ENCODE measurements at places on chromosomes 13 and 19.
A peak's percentile ranks its signal among the peaks of the same experiment; 100 is the strongest.

- no peak for DNase-seq
- H3K4me1 ChIP-seq = no peaks in the 10 kb centered on the region
- H3K27ac ChIP-seq = no peak overlapping the region
- H3K27me3 ChIP-seq = no peaks in the 10 kb centered on the region
- no peaks in the 10 kb centered on the region for H3K36me3 ChIP-seq
- no peak overlapping the region for H3K4me3 ChIP-seq
Observed at GRCh38 chr13:53174545-53174944, 145.9 kb downstream of the OLFM4 start.

- DNase-seq = no peak
- H3K27me3 ChIP-seq = no peaks in the 10 kb centered on the region
- no peaks in the 10 kb centered on the region for H3K36me3 ChIP-seq
- H3K4me3 ChIP-seq = no peak overlapping the region
Observed at GRCh38 chr13:80477661-80478443, 136.9 kb upstream of the SPRY2 start.

GRCh38 chr13:89806594-89806993 lies 1540.9 kb upstream of the MIR17HG start:
- H3K27me3 ChIP-seq = no peaks in the 10 kb centered on the region
- no peak overlapping the region for H3K4me3 ChIP-seq
- no peak overlapping the region for H3K27ac ChIP-seq

- H3K36me3 ChIP-seq = no peaks in the 10 kb centered on the region
- no peak overlapping the region for H3K27ac ChIP-seq
- DNase-seq = no peak
- H3K4me3 ChIP-seq = no peak overlapping the region
- no peaks in the 10 kb centered on the region for H3K27me3 ChIP-seq
Observed at GRCh38 chr13:105863300-105863920, 672.1 kb downstream of the EFNB2 start.

DNA sequence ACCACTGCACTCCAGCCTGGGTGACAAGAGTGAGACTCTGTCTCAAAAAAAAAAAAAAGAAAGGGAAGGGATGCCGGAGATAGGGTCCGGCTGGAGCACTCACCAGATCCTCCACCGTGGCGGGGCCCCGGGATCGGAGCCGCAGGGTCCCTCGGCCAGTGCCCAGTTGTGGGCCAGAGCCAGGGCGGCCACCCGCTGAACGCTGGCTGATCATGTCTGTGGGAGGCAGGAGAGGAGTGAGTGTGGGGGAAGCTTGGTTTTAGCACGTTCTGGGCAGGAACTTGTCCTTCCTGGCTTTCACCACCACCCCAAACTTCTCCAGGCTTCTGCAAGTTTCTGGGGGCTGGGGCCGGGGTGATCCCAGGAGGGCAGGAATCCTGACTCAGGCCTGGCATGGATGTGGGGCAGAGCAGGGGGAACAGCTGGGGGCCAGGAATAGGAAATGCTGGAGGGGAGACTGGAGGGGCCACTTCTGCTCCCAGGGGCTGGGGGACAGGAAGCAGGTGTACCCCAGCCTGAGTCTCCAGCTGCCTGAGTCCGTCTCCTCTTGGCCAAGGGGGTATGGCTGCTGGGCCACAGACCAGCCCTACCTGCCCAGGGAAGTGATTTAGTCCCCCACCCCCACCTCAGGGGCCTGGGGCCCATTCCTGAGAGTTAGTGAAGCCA lies 4.3 kb upstream of the PTGER1 start:
- H3K4me1 ChIP-seq = no peaks in the 10 kb centered on the region
- no peak overlapping the region for H3K4me3 ChIP-seq
- no peak overlapping the region for H3K27ac ChIP-seq
- H3K36me3 ChIP-seq = peaks cover 3% of the 10 kb centered on the region
- DNase-seq = no peak

GRCh38 chr19:45761714-45762113 lies 7.3 kb downstream of the SIX5 start:
- DNase-seq = no peak
- no peaks in the 10 kb centered on the region for H3K4me1 ChIP-seq
- no peak overlapping the region for H3K4me3 ChIP-seq
- peaks cover 2% of the 10 kb centered on the region for H3K27me3 ChIP-seq
- H3K36me3 ChIP-seq = no peaks in the 10 kb centered on the region

DNA sequence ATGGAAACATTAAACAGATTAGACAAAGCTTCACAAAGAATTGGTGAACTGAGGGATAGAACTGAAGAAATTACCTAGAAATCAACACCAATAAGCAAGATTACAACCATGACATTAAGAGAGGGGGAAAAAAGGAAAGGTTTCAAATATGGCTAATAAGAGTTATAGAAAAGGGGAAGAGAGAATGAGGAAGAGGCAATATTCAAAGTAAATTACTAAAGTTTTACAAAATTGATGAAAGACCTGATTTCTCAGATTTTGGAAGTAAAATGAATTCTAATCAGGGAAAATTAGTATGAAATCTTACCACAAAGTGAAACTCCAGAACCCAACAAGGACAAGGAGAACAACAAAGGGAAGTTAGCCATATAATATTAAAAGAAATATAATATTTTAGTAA lies 187.4 kb downstream of the NBEA start:
- no peaks in the 10 kb centered on the region for H3K4me1 ChIP-seq
- H3K4me3 ChIP-seq = no peak overlapping the region
- no peak overlapping the region for H3K27ac ChIP-seq
- H3K27me3 ChIP-seq = no peaks in the 10 kb centered on the region
- no peaks in the 10 kb centered on the region for H3K36me3 ChIP-seq
- no peak for DNase-seq

GRCh38 chr19:16449330-16449961 lies 22.3 kb downstream of the EPS15L1 start:
- no peaks in the 10 kb centered on the region for H3K4me1 ChIP-seq
- H3K27me3 ChIP-seq = no peaks in the 10 kb centered on the region
- H3K27ac ChIP-seq = peak overlapping the region; percentile 60
- no peak overlapping the region for H3K4me3 ChIP-seq
- H3K36me3 ChIP-seq = no peaks in the 10 kb centered on the region

GRCh38 chr13:44149821-44150220 lies 223.8 kb upstream of the SERP2 start:
- DNase-seq = no peak
- H3K27ac ChIP-seq = no peak overlapping the region
- H3K36me3 ChIP-seq = no peaks in the 10 kb centered on the region
- no peaks in the 10 kb centered on the region for H3K4me1 ChIP-seq
- no peak overlapping the region for H3K4me3 ChIP-seq

DNA sequence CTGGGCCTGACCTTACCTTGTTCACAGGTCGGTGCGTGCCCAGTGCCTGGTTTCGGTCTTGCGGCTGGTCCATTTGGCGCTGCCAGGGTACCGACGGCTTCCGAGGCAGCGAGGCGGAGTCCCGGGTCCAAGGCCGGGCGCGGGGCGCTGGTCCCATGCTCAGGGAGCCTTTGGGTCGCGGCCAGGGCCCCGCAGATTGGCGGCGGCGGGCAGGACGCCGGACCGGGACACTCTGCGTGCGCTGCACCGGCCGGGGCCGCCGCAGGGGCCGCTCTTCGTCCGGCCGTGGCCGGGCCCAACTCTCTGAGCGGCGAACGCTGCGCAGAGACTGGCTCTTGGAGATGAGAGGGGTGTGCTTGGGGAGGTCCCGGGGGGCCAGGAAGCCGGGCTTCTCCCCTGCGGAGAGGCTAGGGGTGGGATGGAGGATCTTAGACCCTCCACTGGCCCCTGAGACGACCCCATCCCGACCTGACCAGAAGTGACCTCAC lies 3.4 kb upstream of the WIZ start:
- H3K27ac ChIP-seq = no peak overlapping the region
- H3K36me3 ChIP-seq = peaks cover 34% of the 10 kb centered on the region
- H3K4me1 ChIP-seq = peaks cover 54% of the 10 kb centered on the region
- no peak overlapping the region for H3K4me3 ChIP-seq
- H3K27me3 ChIP-seq = no peaks in the 10 kb centered on the region

DNA sequence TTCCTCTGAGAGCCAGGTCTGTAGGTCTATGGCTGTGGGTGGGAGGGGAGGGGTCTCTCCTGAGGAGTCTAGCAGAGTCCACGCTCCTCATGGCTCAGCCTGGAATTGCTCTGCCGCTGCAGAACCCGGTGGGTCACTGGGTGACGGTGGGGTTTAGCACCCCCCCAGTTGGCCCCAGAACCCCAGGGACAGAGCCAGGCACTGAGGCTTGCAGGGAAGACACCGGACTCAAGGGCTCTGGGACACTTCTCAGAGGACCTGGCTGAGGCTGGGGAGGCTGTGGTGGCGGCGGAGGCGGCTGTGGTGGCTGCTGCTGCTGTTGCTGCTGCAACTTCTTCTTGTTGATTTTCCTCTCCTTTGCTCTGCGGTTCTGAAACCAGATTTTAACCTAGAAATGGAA lies 6.1 kb downstream of the CDX2 start:
- no peak overlapping the region for H3K4me3 ChIP-seq
- H3K4me1 ChIP-seq = peaks cover 26% of the 10 kb centered on the region
- H3K27ac ChIP-seq = no peak overlapping the region
- H3K36me3 ChIP-seq = no peaks in the 10 kb centered on the region
- DNase-seq = no peak

DNA sequence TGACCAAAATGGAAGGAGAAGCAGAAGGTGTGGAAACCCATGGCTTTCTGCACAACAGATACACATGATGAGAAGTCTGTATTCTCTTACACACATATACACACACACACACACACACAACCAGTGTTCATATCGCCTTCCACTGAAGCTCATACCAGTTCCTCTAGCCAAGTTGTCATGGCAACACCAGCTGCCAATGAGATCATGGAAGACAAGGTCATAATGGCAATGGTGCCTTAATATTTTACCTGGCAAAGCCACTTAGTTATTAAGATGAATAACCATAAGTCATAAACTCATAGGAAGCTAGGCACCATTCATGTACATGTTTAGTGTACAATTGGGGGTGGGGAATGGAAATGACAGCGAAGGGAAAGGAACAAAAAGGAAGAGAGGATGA lies 2.6 kb upstream of the DHRS12 start:
- peaks cover 4% of the 10 kb centered on the region for H3K36me3 ChIP-seq
- no peaks in the 10 kb centered on the region for H3K27me3 ChIP-seq
- no peak for DNase-seq
- H3K4me1 ChIP-seq = peaks cover 40% of the 10 kb centered on the region

- H3K27ac ChIP-seq = no peak overlapping the region
- H3K4me3 ChIP-seq = no peak overlapping the region
- H3K36me3 ChIP-seq = no peaks in the 10 kb centered on the region
- peaks cover 20% of the 10 kb centered on the region for H3K27me3 ChIP-seq
Observed at GRCh38 chr19:54262066-54262465, 5.0 kb upstream of the LILRB5 start.

DNA sequence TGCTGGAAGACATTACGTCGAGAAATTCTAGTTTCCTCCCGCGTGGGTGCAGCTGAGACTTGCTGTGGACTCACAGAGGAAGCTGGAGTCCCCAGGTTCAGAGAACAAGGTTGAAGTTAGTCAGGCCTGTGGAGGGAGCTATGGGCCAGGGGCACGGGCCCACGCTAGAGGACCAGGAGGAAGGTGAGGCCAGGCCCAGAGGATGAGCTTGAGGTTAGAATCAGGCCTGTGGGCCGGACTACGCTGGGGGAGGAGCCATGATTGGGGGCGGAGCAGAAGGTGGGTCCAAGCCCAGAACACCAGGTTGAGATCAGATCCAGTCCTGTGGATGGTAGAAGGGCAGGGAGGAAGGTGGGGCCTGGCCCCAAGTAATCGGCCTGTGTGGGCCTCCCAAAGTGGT lies 32.6 kb downstream of the ZNF846 start:
- H3K27me3 ChIP-seq = no peaks in the 10 kb centered on the region
- H3K4me1 ChIP-seq = no peaks in the 10 kb centered on the region
- H3K4me3 ChIP-seq = no peak overlapping the region
- no peak for DNase-seq
- no peak overlapping the region for H3K27ac ChIP-seq
- H3K36me3 ChIP-seq = peaks cover 3% of the 10 kb centered on the region

- peaks cover 2% of the 10 kb centered on the region for H3K36me3 ChIP-seq
- DNase-seq = no peak
- H3K27ac ChIP-seq = peak overlapping the region; percentile 60
- peaks cover 36% of the 10 kb centered on the region for H3K4me1 ChIP-seq
- peak overlapping the region; percentile 62 for H3K4me3 ChIP-seq
Observed at GRCh38 chr19:6278740-6279619, 795 bp downstream of the MLLT1 start.

- H3K4me1 ChIP-seq = peaks cover 55% of the 10 kb centered on the region
- no peak for DNase-seq
- peak overlapping the region; percentile 27 for H3K4me3 ChIP-seq
- H3K36me3 ChIP-seq = no peaks in the 10 kb centered on the region
Observed at GRCh38 chr19:6891761-6892385, 4.5 kb downstream of the ADGRE1 start.

DNA sequence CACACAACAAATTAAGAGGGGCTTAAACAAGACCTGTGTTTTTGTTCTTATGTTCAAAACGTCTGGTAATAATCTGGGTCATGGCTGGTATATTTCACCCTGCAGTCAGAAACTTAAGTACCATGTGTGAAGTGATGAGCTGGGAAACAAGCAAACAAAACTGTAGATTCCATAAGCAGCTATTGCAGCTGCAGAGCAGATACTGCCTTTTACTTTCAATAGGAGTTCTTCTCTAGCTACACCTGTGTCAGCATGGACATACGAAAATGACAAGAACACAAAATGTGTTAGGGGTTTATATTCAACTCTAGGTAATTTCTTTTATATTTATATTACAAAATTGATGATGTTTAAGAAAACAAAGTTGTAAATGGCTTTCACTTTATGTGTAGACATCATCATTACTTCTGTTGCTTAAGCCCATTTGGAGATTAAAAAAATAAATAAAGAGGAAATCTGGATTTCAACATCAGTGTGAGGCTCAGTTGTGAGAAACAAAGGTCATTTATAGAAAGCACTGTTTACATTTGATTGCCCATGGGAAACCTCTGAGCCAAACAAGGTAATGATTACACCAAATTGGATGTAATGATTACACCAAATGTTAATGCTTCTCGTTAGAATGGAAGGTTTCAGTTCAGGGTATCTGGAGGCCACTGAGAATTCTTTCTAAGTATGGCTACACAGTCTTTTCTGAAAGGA lies 451.0 kb upstream of the SLC10A2 start:
- no peak overlapping the region for H3K4me3 ChIP-seq
- no peaks in the 10 kb centered on the region for H3K27me3 ChIP-seq
- no peak overlapping the region for H3K27ac ChIP-seq
- H3K4me1 ChIP-seq = no peaks in the 10 kb centered on the region
- no peak for DNase-seq
